Stimulated activated CD4-positive, alpha-beta T cell treated with anti-CD3 and anti-CD28 coated beads, TNF-alpha, amount 100 ng/mL, for 4 hours (primary cell): ENCODE measurements at places on chromosomes 7 and 10.

DNA sequence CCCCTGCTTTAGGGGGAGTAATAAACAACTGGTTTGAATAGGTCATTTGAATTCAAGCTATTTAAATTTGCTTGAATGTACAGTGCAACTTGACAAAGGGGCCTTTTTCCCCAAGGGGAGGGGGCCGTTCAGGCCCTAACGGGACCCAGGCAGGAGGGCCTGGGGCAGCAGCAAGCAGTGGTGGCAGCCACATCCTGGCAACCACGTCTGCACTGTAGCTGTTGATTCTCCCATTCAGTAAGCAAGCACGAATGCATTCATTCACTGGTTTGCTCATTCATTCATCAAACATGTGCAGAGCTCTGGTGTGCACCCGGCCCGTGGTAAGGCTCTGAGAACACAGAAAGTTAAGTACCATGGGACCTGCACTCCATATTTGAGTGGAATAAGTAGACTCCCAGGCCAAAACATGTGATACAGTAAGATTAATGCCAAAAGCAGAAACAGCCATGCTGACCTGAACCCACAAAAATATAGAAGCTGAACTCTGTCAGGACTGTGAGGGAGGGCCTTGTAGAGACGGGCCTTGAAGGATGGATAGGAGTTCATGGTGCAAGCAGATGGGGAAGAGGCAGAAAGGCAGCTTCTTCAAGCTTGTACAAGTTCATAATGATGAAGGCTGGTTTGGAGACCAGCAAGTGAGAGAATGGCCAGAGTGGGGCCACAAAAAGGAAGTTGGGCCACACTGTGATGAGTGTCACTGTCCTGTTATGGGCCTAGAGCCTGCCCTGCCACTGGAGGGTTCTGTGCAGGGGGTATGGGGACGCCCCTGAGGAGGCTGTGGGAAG is 29.3 kb upstream of the C10orf53 start:
- DNase-seq, result no peak

GRCh38 chr10:72218726-72219125 is 2.6 kb upstream of the ASCC1 start:
- DNase-seq, result no peak

GRCh38 chr7:44235066-44235465 is 34.3 kb downstream of the YKT6 start:
- DNase-seq, result no peak

GRCh38 chr10:124629415-124629814 is 114.8 kb downstream of the FAM53B start:
- no peak for DNase-seq

DNA sequence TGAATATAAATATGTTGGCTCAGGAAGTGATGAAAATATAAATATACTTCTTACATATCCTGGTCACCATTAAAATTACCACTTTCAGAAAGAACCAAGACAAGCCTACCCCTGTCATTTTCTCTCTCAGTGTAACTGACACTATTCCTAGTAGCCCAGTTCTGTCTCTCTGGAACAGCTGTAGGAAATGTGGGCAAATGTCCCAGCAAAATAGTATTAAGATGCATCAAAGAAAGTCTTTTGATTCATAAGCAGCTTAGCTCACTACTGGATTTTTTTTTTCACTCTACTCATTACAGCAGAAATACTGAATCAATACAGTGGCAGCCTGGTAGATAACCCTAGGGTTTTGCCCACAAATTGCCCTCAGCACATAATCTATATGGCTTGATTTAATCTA is 290.9 kb downstream of the DNAJB9 start:
- DNase-seq, result no peak

DNA sequence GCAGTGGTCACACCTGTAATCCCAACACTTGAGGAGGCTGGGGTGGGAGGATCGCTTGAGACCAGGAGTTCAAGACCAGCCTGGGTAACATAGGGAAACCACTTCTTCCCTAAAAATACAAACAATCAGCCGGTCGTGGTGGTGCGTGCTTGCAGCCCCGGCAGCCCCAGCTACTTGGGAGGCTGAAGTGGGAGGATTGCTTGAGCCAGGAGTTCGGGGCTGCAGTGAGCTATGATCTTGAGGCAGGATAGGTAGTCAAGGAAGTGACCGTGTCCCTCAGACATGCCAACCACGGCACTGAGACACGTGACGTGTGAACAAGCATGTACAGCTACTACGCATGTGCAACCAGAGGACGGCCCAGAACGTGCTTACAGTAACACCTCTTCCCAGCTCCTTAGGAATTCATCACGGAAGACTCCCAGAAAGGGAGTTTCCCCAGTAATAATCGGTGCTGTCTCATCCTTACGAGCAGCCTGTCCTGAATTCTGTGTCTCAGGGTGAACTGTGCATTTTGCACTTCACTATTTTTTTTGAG is 5.3 kb downstream of the GUSB start:
- no peak for DNase-seq

DNA sequence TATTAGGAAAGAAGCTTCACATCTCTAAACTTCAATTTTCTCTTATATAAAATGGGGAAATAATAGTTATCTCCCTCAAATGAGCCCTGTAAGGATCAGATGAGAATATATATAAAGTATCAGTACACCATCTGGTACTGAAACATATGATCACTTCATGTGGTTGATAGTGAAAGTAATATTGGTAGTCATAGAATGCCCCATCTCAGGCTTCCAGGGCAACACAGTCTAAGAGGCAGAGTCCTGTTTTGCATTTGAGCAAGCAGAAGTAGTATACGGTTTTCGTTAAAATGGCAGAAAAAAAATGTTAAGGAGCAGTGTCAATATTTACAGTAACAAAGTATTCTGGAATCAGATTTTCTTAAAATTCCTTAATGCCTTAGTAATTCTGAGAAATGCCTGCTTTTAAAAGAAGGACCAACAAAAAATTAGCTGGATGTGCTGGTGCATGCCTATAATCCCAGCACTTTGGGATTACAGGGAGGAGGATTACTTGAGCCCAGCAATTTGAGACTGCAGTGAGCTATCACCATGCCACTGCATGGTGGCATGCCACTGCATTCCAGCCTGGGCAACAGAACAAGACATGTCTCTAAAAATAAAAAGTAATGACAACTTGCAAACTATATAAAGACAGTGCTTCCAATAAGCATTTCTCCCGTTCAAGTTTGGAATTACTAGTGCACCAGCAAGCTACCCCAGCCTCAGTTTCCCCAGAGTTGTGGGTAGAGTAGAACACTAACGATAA is 19.8 kb downstream of the KBTBD2 start:
- DNase-seq, result no peak

DNA sequence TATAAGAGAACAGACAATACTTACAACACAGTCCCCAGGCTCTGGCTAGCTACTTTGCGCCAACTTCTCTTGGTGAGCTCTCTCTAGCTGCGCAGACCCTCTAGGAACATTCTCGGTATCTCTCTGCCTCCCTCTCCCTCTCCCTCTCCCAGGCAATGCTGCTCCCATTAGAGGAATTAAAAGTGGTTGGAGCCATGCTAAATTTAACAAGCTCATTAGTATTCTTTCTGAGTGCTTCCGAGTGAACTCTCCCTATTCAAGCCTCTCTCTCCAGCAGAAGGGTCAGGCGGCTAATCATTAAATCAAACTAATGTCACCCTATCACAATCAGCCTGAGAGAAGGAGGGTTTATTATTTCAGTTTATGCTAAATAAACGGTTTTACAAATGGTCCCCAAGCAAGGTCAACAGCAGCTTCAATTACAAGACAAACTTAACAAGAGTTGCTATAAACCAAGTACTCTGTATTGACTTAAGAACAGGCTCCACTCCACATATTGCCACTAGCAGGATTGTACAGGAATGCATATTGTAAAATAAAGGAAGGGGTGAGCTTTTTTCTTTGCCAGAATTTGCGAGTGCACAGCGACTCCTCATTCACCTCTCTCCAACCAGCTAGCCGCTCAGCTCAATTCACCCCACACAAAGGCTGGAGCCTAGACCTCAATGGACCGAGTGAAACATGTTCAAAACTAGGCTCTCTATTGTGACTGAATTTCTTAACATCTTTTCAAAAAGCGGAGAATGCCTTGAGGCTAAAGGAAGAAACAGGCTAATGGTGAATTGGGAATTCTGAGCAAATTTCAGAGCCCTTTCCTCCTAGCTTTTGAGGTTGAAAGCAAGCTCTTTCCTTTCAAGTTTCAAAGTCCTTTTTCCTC is 84.4 kb downstream of the GLI3 start:
- DNase-seq, result no peak

GRCh38 chr10:62460393-62460792 is 86.2 kb downstream of the ZNF365 start:
- no peak for DNase-seq
